ENCODE measurements at places on chromosomes 7 and 10.

DNA sequence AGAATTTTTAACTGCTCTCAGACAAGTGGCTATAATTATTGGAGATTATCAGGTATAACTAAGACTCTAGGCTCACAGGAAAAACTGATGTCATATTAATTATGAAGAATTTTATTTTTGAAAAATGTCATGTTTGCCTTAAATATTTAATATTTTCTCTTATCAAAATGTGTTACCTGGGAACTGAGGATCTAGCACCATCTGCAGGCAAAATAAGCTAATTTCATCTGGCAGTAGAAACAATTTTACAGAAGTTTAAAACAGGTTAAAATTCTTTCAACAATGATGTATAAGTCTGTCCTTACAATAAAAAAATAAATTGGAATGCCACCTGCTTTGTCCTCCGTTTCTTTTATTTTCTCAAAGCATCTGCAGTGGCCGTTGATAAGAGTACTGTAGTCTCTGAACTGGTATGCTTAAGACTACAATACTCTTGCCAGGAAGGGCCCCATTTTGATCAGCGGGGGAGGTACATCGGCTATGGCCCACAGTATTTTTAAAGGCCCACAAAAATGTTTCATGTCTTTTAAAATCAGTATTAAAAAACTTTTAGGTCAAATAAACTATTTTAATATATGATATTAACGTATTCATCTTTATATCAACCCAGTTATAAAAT lies 81.3 kb downstream of the VWDE start:
- DNase-seq, result peak; percentile 52

- no peak for DNase-seq
Measured at GRCh38 chr7:47449810-47450590, 131.9 kb downstream of the TNS3 start.

DNA sequence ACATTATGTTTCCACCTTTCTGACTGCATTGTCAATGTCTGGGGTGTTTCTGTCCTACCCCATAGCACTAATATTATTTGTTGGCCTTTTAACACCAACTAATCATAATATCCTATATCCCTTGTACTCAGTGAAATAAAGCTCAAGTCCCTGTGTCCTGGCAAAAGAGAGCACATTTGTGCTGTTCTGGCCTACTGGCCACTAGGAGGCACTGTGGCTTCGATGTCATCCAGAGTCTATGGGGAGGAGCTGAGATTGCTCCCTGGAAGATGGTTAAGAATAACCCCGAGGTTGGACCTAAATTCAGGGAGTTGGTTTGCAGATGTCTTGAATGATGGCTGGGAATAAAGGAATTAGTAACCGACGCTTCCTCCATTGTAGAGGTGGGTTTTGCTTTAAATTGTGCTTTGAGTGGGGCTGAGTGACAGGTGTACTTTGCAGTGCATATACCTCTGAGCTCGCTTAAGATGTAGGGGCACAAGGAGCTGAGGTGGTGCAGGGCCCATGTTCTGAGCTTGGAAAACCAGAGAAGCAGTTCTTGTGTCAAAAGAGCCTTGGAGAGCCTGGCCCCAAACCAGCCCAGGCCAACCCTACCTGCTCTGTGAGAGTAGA lies 191.2 kb upstream of the PRSS1 start:
- peak; percentile 85 for DNase-seq

- no peak for DNase-seq
Measured at GRCh38 chr10:85986777-85987176, 379.8 kb downstream of the GRID1 start.

DNA sequence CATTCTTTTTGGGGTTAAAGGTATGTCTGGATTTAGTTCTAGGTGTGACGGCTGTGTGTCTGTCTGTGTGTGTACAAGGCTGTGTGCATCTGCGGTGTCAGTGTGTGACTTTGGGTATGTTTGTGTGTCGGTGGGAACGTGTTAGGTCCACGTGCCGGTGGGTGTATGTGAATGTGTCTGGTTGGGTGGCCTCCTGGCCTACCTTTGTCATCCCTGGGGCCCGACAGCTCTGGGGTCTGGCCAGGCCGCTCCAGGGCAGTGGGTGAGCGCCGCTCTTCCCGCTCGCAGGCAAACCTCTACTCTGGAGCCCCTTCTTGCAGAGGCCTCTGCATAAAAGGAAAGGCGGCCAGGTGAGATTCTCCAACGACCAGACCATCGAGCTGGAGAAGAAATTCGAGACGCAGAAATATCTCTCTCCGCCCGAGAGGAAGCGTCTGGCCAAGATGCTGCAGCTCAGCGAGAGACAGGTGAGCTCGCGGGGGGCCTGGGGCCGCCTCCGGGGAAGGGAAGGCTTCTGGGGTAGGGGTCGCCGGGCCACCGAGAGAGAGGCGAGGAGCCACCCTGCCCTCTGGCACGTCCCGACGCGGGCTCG lies 2.4 kb downstream of the HHEX start:
- DNase-seq, result peak; percentile 44

DNA sequence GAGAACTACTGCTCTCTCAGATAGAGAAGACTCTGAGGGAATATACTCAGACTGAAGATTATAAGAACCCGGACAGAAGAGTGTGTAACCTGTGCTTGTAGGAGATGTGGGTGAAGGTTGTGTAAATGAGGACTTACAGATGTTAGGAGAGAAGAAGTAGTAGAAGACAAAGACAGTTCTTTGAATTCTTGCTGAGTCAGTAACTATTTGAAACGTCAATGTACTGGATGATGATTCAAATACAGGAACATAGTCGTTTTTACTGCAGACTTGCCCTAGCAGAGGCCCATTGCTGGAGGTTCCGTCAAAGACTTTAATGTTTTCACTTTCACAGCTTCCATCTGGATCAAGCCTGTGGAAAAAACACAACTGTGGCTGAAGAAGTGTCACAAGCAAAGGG lies 6.8 kb downstream of the CUZD1 start:
- no peak for DNase-seq

- peak; percentile 94 for DNase-seq
Measured at GRCh38 chr10:78972947-78973900, 95.5 kb upstream of the ZMIZ1 start.

GRCh38 chr10:33046792-33047191 lies 88.8 kb upstream of the ITGB1 start:
- no peak for DNase-seq

GRCh38 chr10:132921086-132921485 lies 21.3 kb downstream of the CFAP46 start:
- DNase-seq, result no peak

DNA sequence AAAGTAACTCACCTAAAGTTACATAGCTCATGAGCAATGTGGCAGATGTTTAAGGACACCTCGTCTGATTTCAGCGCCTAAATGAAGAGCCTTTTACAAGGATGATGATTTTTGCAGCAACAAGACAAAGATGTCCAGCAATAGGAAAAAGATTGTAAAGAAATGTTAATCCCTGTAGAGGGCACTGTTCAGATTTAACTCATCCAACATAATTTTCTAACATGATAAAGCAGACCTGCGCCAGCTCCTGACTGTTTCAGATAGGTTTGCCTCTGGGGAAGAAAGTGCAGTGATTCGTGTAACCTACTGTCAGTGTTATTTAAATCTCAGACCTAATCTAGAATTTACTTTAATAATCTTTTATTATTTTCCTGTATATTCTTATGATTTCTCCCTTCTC lies 595.2 kb downstream of the AUTS2 start:
- peak; percentile 46 for DNase-seq

DNA sequence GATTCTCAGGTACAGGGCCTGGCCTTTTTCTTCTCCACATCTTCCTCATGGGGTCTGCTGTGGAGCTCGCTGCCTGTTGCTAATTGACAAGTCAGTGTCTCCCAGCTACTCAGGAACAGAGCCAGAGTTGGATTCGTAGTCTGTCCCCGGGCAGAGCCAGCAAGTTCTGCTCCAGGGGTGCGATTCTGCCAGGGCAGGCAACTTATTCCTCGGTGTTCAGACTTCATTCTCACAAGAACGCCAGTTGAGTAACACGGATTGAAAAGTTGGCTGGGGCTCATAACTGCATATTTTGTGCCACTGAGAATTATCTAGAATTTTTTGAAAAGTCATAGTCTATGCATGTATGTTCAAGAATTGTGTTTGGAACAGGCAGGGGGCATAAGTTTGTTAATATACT lies 336.7 kb upstream of the NPVF start:
- no peak for DNase-seq

DNA sequence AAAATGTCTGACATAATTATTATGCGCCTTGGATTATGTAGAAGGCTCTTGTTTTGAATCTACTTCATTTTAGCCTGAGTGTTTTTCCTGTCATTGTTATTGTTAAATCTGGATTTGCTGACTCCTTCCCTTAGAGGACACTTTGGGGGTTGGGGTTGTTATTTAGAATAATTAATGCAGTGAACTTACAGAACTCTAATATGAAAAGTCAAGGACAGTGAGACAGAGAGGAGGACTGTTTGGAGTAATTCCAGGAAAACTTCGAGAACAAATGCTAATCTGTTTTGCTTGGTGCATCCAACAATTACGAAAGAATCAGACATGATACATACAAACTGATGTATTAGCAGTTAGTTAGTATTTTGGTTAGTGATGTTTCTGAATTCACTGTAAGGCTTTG lies 146.1 kb downstream of the ABCA13 start:
- no peak for DNase-seq

- peak; percentile 42 for DNase-seq
Measured at GRCh38 chr7:100835903-100836811, 8.8 kb upstream of the EPHB4 start.

DNA sequence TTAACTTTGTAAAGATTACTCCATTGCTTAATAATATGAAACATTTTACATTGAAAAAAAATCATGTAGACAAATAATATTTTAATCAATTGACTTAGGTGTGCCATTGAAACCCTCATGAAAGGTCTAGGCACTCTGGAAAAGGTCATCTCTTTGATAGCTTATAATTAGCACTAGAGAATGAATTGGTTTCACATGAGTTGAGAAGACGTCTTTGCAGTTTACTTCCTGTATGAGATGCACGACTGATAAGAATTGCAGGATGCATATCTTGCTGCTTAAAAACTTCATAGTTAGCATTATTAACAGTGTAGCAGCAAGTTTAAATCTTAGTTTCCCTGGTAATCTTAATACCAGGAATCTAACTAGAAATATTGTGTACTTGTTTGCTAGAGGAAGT lies 614.2 kb upstream of the COBL start:
- DNase-seq, result no peak

- no peak for DNase-seq
Measured at GRCh38 chr7:95669513-95669912, 73.2 kb upstream of the PDK4 start.

All from hematopoietic multipotent progenitor cell treated with erythropoietin and hydrocortisone succinate and interleukin-3 and kit ligand, for 6 days (in vitro differentiated cells).